ENCODE measurements at places on chromosomes 13 and 19.

- DNase-seq, result no peak
Measured at GRCh38 chr19:4362101-4362828, 18.9 kb downstream of the MPND start.

- DNase-seq, result no peak
Measured at GRCh38 chr19:29772696-29773095, 39.1 kb upstream of the CCNE1 start.

GRCh38 chr13:44402899-44403445 lies 29.3 kb downstream of the SERP2 start:
- DNase-seq, result no peak

- no peak for DNase-seq
Measured at GRCh38 chr13:31485183-31485582, 254.1 kb upstream of the RXFP2 start.

DNA sequence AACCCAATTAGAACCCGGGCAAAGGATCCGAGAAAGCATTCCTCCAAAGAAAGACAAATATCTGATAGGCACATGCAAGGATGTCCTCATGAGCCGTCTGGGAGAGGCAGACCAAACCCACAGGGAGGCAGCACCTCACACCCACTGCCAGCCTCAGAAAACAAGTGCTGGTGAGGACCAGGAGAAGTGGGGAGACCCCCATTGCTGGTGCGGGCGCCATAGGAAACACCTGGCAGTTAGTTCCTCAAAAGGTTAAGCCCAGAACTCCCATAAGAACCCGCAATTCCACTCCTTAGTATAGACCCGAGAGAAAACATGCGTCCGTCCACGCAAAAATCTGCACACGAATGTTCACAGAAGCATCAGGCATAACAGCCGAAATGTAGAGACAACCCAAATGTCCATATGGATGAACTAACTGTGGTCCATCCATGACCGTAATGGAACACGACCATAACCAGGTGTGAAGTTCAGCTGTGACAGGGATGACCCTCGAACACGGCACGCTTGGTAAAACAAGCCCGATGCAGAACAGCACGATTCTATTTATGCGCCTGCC lies 7.9 kb downstream of the ZNF787 start:
- no peak for DNase-seq

DNA sequence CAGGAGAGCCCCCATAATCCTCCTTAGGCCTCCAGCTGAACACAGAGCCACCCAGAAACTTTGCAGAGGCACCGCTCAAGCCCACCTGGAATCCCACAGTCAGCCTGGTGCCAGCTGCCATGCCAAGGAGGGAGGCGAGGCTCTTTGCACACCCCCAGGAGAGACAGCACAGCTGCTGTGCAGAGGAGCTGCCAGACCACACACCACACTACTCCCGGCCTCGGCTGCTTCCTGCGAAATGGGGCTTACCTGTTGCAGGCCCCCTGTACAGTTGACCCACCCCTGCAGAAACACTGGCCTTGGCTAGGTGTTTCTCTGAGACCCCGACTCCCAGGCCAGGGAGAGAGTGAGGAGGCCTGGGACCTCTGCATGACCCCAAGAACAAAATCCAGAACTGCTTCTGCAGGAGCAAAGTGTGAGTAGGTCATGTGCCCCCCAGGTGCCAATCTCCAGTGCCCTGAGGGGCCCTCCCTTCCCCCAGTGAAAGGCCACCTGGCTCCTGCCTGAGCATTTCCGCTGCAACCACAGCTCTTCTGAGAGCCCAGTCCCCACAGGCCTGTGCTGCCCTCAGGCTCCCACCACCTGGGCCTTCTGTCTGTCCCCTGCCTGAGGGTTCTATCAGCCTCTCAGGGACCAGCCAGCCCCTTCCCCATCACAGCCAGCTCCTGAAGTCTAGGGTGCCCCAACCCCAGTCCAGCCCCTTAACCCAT lies 580.4 kb downstream of the UQCRFS1 start:
- DNase-seq, result no peak

DNA sequence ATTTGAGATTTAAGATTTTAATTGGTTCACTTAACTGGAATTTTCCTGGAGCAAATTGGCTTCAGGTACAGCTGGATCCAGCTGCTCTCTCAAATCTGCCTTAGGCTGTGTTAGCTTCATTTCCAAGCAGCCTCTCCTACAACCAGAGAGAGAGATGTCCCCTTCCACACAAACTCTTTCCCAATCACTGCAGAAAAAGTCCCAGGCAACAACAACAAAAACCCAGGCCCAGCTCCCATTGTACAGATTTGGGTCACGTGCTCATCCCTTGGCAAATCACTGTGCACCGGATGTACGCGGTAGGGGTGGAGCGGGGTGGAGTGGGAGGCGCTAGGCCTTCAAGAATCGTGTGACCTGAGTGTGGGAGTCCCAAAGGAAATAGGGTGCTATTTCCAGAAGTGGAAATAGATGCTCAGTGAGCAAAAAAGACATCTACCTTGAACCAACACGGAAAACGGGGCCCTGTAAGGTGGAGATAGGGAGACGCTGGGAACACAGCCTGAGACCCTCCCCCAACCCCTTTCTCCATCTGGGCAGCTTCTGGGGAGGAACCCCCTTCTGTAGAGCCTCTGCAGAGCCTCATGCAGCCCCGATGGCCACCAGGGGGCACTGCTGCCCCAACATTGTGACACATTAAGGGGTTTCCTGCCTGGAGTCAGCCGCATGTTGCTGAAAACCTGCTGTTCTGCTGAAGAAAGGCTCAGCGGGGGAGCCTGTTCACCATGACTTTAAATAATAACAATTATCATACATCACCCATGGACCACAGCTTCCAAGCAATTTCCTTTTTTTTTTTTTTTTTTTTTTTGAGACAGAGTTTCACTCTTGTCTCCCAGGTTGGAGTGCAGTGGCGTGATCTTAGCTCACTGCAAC lies 25.4 kb downstream of the HPN start:
- DNase-seq, result peak; percentile 62

- DNase-seq, result no peak
Measured at GRCh38 chr13:106471957-106472543, 63.4 kb downstream of the EFNB2 start.

GRCh38 chr13:91544723-91545122 lies 146.3 kb downstream of the GPC5 start:
- DNase-seq, result no peak

DNA sequence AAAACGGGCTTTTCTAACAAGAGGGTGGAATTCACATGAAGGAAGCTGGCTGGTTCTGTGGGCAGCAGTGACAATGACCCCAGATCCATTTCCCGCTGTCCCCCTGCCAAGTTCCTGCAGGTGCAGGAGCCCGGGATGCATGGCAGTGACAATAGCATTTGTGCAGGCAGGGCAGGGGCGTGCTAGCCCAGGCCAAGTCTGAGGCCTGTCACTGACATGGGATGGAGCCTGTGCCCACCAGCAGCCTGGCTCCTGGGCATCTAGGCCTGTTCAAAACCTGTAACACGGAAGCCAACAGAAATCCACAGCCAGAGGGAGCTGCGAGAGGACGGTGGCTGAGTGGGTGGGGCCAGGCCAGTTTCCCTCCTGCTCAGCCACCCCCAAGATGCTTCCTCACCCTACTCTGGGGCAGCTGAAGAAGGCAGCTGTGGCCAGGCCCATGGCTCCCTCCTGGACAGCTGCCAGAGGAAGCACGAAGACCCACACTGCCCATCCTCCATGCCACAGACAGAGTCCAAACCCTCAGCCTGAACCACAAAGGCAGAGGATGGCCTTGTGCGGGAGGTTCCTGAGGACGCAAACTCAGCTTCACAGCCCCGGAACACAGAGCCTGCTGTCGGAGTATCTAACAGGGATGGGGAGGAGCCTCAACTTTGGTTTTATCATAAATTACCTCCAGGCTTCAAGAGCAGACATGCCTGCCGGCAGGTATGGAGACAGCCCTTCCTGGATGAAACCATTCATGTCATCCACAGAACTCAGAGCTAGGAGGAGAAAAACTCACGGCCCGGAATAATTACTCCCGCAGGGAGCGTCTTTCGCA lies 74.0 kb downstream of the CEBPG start:
- DNase-seq, result no peak

DNA sequence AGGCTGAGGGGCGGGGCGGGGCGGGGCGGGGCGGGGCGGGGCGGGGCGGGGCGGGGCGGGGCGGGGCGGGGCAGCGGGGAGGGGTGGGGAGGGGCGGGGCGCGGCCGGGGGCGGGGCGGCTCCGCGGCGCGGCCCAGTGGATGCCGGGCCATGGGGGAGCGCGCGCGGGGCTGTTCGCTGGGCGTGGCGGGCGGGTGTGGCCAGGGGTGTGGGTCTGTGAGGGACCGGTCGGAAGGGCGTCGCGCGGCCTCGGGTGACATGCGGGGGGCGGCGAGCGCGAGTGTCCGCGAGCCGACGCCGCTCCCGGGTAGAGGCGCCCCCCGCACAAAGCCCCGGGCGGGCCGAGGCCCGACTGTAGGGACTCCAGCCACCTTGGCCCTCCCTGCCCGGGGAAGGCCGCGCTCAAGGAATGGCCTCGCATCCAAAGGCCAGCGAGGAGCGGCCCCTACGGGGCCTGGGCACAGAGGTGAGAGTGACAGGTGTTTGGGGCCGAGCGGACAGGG lies at the start of gene ZFP28:
TSS of gene ZFP28 (plus strand) at position 188 of the 503 bp plus-strand sequence. CDS start at position 259, 71 bp downstream.
- DNase-seq, result peak; percentile 74

DNA sequence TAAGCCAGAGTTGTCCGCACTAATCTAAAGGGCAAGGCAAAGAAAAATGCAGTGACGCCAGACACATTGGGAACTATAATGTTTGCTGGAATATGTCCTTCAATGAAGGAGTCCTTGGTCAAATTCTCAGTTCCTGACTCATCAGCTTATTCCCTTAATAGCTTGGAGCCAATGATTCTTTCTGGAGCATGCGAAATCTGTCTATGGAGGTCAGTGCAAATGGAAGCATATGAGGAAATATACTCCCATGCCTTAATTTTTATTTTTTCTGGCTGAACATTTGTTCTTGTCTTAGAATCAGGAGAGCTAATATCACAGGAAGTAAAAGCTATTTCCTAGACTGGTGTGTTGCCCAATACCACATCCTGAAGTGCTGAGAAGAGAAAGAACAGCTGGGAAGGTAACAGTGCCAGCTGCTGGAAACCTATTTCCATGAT lies 289.8 kb upstream of the SPRY2 start:
- no peak for DNase-seq

- no peak for DNase-seq
Measured at GRCh38 chr13:62336507-62336906, 920.9 kb upstream of the PCDH20 start.

- DNase-seq, result peak; percentile 11
Measured at GRCh38 chr13:29472332-29472961, 123.0 kb downstream of the SLC7A1 start.

GRCh38 chr19:35703343-35703742 lies 1.0 kb upstream of the ZBTB32 start:
- DNase-seq, result no peak

GRCh38 chr13:106882246-106882645 lies 314.3 kb upstream of the ARGLU1 start:
- DNase-seq, result no peak

GRCh38 chr13:74219566-74219965 lies 85.4 kb upstream of the KLF12 start:
- no peak for DNase-seq

DNA sequence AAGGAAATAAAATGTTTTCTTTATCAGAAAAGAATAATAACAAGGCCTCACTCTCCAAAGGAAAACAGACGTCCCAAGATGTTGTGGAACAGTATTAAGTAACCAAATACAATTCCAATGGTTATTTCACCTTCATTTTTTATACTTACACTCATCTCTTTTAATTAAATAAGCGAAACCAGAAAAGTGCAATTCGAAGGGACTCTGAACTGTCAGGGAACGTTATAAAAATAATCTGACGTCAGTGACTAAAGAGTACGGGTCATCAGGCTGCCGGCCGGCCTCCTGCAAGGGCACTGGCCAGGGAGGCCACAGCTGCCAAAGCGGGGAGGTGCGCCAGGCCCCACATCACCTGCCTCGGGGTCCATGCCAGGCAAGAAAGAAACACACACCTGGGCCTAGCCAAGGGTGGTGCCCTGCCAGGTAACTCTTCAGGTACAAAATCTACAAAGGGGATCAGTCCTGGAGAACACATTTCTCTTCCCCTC lies 61.2 kb downstream of the CDADC1 start:
- no peak for DNase-seq

- no peak for DNase-seq
Measured at GRCh38 chr19:5580161-5580571, 12.4 kb upstream of the TINCR start.

DNA sequence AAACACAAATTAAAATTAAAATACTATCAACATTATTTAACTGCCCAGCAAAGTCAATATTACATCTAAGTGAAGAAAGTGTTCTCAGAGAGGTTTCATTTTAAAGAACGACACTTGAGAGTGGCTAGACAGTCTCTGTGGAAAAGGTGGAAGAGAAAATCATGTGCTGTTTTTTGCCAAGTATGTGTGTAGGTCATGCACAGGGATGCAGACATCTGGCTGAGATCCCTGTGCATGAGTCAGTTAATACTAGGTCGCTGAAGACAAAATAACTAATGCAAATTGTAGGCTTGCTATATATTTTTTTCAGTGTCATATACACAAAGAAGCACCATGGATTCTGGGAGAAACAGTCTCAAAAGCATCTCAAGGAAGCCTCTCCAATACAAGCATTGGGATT lies 44.3 kb upstream of the ENOX1 start:
- DNase-seq, result no peak

GRCh38 chr19:30783212-30783611 lies 411.0 kb downstream of the ZNF536 start:
- DNase-seq, result no peak

- no peak for DNase-seq
Measured at GRCh38 chr19:10478476-10478875, 24.7 kb downstream of the KEAP1 start.

GRCh38 chr13:20696073-20696472 lies 7.4 kb upstream of the IL17D start:
- DNase-seq, result peak; percentile 16

DNA sequence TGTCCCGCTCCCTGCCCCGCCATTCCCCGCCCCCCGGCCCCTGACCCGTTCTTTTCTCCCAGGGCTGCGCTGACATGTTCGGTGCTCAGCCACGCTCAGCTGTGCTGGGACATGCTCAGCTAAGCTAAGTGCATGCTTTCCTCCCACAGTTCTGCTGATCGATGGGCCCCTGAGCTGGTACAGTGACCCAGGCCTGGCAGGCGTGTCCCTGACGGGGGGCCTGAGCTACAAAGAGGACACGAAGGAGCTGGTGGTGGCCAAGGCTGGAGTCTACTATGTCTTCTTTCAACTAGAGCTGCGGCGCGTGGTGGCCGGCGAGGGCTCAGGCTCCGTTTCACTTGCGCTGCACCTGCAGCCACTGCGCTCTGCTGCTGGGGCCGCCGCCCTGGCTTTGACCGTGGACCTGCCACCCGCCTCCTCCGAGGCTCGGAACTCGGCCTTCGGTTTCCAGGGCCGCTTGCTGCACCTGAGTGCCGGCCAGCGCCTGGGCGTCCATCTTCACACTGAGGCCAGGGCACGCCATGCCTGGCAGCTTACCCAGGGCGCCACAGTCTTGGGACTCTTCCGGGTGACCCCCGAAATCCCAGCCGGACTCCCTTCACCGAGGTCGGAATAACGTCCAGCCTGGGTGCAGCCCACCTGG lies 3.7 kb downstream of the TNFSF9 start:
- no peak for DNase-seq
